Panc1 (cell line): ENCODE measurements at places on chromosomes 6 and 20. TPM values are rescaled to one million over a fixed set of nuclear protein-coding genes. Genes with fewer than 3 reads are reported as not detected.

The SLC4A11 gene
- total RNA-seq = 144 TPM

The PTCRA gene
- not detected for total RNA-seq

The MOCS1 gene
- 0.98 TPM for total RNA-seq

The SLC35D3 gene
- total RNA-seq = not detected

DNA sequence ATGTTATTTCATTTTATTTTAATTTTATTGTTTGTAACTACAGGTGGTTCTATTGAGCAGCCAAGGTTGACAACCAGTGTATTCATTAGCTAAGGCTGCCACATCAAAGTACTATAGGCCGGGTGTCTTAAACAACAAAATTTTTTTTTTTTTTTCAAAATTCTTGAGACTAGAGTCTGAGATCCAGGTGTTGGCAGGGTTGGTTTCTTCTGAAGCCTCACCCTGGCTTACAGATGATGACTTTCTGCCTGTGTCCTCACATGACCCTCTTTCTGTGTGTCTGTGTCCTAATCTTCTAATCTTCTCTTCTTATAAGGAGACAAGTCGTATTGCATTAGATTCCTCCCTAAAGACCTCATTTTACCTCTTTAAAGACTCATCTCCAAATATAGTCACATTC lies 208.4 kb downstream of the MANEA start:
- DNase-seq = no peak
- H3K27ac ChIP-seq = no peak overlapping the region
- no peaks in the 10 kb centered on the region for H3K36me3 ChIP-seq

GRCh38 chr20:45058168-45058850 lies 42.6 kb downstream of the KCNS1 start:
- 0 out of 2 replicates have a peak, but pooled peaks cover 3% of the 10 kb centered on the region for H3K36me3 ChIP-seq
- H3K27ac ChIP-seq = no peak overlapping the region
- H3K4me3 ChIP-seq = no peak overlapping the region
- no peaks in the 10 kb centered on the region for H3K27me3 ChIP-seq
- no peaks in the 10 kb centered on the region; the same call in none of the 2 replicates for H3K4me1 ChIP-seq

- H3K27me3 ChIP-seq = no peaks in the 10 kb centered on the region
- no peaks in the 10 kb centered on the region for H3K4me1 ChIP-seq
- DNase-seq = no peak
Observed at GRCh38 chr20:64090165-64090564, 6.0 kb upstream of the LKAAEAR1 start.

DNA sequence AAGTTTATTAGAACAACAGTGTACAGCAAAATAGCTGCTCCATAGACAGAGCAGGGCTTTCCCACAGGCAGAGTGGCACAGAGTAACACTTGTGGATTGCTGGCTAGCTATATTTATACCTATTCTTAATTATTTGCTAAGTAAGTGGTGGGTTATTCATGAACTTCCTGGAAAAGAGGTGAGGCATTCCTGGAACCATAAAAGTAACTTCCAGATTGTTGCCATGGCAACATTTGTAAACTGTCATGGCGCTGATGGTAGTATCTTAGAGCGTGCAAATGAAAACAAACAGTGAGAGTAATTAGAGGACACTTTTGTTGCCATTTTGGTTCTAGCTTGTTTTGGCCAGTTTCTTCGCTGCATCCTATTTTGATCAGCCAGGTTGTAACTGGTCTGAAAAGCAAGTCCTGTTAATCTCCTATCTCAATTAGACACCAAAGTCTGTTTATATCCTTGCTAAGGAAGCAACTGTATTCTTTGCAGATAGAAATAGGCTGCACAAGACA lies 23.9 kb downstream of the DEFB114 start:
- no peaks in the 10 kb centered on the region for H3K27me3 ChIP-seq
- no peak for DNase-seq
- no peaks in the 10 kb centered on the region for H3K36me3 ChIP-seq
- H3K4me3 ChIP-seq = no peak overlapping the region
- no peaks in the 10 kb centered on the region for H3K4me1 ChIP-seq

DNA sequence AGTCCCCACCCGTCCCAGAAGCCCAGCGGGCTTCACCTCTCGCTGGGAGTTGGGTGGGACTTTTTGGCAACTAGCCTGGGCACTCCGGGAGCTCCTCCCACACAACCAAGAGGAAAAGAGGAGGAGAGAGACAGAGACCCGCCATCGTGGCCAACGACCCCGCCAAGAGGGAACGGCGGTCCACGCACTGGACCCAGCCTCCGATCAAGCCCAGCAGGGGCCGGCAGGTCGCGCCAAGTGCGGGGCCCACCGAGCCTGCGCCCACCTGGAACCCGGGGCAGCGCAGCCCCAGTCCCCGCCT lies 3.0 kb upstream of the TMEM14C start:
- no peaks in the 10 kb centered on the region for H3K36me3 ChIP-seq
- no peaks in the 10 kb centered on the region for H3K27me3 ChIP-seq
- H3K27ac ChIP-seq = no peak overlapping the region
- no peak for DNase-seq
- no peak overlapping the region for H3K4me3 ChIP-seq

GRCh38 chr6:42110683-42111082 lies 31.7 kb downstream of the C6orf132 start:
- H3K27me3 ChIP-seq = no peaks in the 10 kb centered on the region
- no peak overlapping the region for H3K27ac ChIP-seq
- H3K36me3 ChIP-seq = no peaks in the 10 kb centered on the region
- peaks cover 9% of the 10 kb centered on the region for H3K4me1 ChIP-seq
- H3K4me3 ChIP-seq = no peak overlapping the region
